ENCODE measurements at places on chromosomes 12 and 14. TPM values are rescaled to one million over a fixed set of nuclear protein-coding genes. Genes with fewer than 3 reads are reported as not detected.

Gene DIO2
- total RNA-seq, result not detected

Gene FGF23
- total RNA-seq, result not detected

Gene KRT3
- not detected for total RNA-seq

Gene KLC1
- total RNA-seq, result 240 TPM

Gene INHBC
- total RNA-seq, result not detected

Gene SAMD15
- 1.1 TPM for total RNA-seq

Gene KRT82
- total RNA-seq, result not detected

Gene C1S
- 0.38 TPM for total RNA-seq

Gene B4GALNT3
- total RNA-seq, result not detected

Gene KRT75
- total RNA-seq, result not detected

Gene ZFHX2
- 2.0 TPM for total RNA-seq

Gene WIF1
- not detected for total RNA-seq

Gene IL31
- total RNA-seq, result not detected

Gene C3AR1
- 0.22 TPM for total RNA-seq

Gene GDF3
- 4.1 TPM for total RNA-seq

Gene RAD51B
- total RNA-seq, result 19.0 TPM

Gene STXBP6
- total RNA-seq, result not detected

GRCh38 chr12:6460751-6461371 is 9.0 kb downstream of the TAPBPL start:
- no peak for DNase-seq

- no peak for DNase-seq
Observed at GRCh38 chr12:106956048-106956578, 406 bp downstream of the TMEM263 start.

GRCh38 chr12:32997471-32997870 is 100.9 kb upstream of the PKP2 start:
- no peak for DNase-seq

DNA sequence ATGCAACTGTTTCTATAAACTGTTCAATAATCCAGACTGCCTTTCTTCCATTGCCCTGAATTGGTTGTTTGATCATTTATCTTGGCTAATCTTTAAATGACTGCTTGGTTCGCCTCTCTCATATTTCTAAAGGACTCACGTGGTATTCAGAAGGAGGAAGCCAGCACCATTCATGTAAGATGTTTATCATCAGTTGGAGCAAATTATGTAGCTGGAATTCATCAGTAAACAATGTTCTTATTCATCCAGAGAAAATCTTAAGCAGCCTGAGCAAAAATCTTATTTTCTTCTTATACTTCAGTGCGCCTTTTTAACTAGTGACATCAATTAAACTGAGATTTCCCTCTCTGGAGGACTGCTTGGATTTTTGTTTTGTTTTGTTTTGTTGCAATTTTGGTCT is 538.7 kb upstream of the TMEM132C start:
- no peak for DNase-seq

DNA sequence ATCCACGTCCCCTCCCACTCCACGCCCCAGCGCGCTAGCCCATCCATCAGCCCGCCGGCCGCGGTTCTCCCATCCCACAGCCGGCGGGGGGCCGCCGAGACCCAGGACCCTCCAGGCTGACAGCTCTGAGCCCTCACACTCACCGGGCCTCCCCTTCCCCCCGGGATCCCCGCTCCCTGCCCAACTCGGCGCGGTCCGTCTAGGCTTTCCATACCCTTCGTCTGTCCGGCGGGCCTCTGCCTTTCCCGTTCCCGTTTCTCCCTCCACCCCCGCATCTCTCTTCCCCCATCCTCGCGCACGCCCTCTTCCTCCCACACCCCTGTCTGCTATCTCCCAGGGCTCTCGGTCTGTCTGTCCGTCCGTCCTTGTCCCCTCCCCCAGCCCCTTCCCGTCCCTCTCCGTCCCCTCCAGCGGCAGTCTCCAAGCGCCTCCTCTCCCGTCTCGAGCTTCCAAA is 726 bp downstream of the ZFHX2 start:
- no peak for DNase-seq

- no peak for DNase-seq
Observed at GRCh38 chr12:75650595-75651341, 139.4 kb upstream of the KRR1 start.

DNA sequence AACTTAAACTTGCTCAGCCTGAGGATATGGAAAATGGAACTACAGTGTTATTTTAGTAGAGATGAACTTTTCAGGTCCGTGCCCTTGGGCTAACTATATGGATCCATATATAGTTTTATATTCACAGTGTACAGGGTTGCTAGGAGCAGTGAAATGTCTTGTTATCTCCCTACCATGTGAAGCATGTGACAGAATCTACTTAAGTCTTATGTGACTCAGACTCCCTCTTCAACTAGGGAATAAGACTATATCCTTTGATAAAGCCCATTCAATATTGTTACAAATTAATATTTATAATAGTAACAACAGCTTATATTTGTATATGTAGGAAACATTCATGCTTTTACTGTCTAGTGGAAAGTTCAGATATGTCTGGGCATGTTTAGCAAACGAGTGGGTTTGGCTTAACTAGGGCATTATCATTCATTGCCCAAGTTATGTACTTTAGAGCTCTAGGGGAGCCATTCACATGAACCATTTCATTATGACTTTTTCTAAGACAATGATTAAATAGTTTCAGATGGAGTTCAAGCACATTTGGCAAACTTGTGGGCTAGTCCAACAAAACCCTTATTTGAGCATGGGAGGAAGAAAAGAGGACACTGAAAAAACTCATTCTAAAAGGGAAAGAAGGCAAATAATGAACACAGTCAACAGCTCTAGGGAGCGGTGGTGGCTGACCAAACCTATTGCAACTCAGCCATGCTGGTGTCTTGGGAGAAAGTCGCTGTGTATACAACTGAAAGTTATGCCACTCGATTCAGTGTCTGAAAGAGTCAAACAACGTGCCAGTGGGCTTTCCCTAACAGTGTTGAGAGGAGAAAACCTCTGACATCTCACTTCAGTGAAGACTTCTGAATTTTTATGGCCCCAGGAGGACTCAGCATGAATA is 305.9 kb upstream of the G2E3 start:
- no peak for DNase-seq

GRCh38 chr12:11486623-11487444 is 91.5 kb upstream of the PRB2 start:
- DNase-seq, result peak; percentile 83

DNA sequence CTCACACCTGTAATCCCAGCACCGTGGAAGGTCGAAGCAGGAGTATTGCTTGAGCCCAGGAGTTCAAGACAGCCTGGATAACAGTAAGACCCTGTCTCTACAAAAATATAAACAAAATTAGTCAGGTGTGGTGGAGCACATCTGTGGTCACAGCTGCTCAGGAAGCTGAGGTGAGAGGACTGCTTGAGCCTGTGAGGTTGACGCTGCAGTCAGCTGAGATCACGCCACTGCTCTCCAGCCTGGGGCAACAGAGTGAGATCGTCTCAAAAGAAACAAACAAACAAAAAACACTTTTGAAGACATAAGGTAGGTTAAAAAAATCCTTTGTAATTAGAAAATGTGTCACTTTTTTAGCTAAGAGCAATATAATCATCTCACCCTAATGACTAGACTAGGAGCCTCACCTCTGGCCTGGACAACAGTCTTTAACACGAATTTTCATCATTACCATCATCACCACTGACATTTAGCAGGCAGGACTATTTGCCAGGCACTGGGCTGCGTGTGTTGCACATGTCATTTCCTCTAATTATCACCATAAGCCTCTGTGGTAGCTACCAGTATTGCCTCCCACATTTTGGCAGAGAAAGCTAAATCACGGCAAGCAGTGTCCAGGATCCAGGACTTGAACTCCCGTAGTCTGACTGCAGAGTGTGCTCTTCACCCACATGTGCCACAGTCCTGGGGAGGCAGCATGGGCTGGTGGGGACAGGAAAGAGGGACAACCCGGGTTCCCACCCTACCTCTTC is 4.6 kb upstream of the SYCP3 start:
- no peak for DNase-seq

DNA sequence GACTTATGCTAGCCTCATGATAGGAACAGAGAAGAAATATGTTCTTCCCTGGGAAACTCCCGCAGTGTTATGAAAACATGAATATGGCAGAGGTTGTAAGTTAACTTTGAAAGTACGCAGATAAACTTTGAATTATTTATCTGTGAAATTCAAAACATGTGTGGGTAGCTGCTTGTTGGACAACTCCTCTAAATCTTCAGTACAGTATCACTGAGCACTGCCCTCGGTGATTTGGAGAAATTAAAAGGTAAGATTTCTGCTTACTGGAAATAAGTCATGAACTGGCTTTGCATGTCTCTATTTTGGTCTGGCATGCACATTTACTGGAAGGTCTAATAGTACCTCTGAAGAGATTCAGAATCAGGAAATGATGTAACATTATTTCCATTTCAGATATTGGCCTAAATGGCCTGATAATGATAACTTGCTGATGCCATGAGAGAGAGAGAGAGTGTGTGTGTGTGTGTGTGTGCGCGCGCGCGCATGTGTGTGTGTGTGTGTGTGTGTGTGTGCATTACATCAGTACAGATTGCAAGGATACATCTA is 1441.9 kb upstream of the FLRT2 start:
- peak; percentile 52 for DNase-seq

DNA sequence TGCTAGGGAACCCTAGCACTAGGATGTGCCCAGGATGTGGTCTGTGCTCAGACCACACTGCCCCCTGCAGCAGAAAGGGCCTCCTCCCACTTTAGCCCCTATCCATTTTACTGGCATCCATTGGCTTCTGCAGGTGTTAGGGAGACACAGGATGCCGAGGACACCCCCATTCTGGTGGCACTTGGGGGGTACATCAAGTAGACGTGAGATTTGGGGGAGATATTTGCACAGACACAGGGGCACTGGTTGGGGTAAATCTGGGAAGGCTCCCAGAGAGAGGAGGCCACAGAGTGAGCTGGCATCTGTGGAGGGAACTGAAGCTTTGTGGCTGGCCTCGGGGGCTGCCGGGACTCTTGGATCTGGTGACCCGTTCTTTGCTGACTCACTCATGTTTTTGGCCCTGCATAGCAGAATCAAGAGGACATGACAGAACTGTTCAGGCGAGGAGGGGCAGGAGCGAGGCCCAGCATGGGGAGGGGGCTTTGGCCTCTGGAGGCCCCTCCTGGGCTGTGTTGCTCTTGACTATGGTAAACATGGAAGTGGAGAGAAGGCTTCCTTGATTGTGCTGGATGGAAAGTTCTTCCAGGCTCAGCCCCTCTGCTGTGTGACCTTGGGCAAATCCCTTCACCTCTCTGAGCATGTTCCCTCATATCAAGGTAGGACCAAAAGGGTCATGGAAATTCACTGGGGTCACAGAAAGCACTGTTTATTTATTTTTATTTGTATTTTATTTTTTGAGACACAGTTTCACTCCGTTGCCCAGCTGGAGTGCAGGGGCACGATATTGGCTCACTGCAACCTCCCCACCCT is 1.8 kb downstream of the PLBD2 start:
- DNase-seq, result no peak

DNA sequence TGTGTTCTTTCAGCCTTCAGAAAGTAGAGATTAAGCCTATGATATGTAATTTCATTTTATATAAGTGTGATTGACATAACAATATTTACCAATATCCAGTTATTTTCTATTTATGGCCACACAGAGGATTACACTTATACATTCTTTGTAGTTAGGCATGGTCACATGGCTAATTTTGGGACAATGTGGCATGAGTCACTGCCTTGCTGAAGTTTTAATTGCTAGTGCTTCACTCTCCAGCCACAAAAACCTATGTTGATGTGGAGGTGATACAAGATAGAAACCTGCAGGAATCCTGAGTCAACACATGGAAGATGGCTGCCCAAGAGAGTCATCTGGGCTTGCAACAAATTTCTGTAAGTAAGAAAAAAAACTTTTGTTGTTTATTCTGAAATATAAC is 17.0 kb downstream of the CLEC14A start:
- DNase-seq, result peak; percentile 13

- no peak for DNase-seq
Observed at GRCh38 chr12:39364196-39364595, 78.7 kb downstream of the KIF21A start.

GRCh38 chr12:105257321-105257728 is 21.4 kb upstream of the APPL2 start:
- peak; percentile 14 for DNase-seq

- DNase-seq, result no peak
Observed at GRCh38 chr12:78636231-78636855, 228.2 kb upstream of the SYT1 start.

GRCh38 chr12:76080729-76081415 is 3.6 kb downstream of the NAP1L1 start:
- DNase-seq, result no peak

DNA sequence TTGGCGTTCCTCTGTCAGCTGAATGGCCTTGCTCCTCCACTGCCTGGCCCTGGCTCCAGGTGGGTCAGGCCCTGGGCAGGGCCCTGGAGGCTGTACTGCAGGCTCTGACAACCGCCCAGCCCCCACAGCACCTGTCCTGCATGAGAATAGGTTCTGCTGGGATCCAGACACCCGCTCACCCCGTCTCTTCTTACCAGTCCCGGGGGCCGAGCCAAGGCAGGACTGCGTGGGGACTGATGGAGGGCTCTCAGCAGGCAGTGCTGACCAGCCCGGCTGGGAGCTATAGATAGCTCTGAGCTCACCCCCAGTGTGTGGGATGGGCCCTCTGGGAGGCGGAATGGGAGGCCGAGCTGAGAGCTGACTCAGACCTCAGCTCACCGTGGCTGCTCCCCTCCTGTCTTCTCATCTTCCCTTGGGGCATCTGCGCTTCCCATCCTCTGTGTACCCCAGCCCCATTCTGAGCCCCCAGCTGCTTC is 39.6 kb downstream of the TEAD4 start:
- DNase-seq, result no peak

GRCh38 chr14:61460718-61461611 is 139.6 kb downstream of the PRKCH start:
- peak; percentile 60 for DNase-seq

GRCh38 chr12:56431850-56432249 is 17.4 kb downstream of the TIMELESS start:
- DNase-seq, result no peak

GRCh38 chr14:57323721-57324120 is 55.0 kb downstream of the AP5M1 start:
- DNase-seq, result no peak

DNA sequence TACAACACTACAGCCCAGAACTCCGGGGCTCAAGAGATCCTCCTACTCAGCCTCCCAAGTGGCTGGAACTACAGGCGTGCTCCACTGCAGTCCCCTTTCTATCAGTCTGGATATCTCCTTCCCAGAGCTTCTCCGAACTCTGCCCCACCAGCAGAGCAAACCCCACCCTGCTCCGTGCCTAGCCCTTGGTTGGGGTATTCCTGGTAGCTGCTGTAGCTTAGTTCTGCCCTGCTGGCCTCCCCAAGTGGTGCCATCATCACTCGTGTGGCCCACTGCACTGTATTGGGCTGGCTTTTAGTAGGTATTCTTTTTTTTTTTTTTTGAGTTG is 9.5 kb downstream of the HSP90AA1 start:
- DNase-seq, result no peak

DNA sequence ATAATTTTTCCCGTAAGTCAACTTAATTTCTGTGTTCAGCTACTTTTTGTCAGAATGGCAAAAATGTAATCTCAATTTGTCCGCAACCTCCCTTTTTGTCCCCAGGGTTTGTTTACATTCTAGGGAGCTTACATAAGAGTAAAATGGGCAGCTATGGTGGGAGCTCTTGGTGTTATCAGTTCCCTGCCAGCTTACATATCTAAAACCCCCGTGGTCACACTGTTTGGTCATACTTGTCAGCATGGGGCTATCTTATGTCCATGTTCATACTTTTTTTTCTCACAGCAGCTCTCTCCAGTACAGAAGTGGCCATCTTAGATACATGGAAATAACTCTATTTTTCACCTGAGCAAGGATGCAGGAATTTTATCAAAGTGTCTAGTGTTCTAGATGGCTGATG is 16.7 kb downstream of the SLCO1C1 start:
- no peak for DNase-seq

Data from endothelial cell of umbilical vein (primary cell).